ENCODE measurements at places on chromosomes 12 and 14.

- no peak for DNase-seq
These were observed 411.9 kb downstream of the TMEM121 start for GRCh38 chr14:105938055-105938863.

- no peak for DNase-seq
These were observed 14.6 kb downstream of the PSMD9 start for GRCh38 chr12:121903202-121903601.

DNA sequence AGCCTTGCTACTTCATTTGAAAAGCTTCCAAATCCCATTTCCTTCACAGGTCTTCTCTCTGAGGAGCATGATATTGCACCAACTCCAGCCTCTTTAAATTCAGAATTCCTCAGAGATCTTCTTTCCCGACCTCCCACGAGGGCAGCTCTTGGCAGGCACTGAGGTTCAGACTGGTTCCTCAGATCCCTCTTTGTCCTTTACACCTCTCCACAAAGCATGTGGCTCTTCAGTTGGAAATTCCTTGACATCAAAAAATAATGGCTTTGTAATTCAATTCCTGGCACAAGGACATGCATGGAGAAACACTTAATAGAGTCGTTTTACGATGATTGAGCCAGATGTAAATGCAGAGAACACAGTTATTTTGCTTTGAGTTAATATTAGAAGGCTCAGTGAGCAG lies 63.2 kb upstream of the TMX1 start:
- DNase-seq, result no peak

DNA sequence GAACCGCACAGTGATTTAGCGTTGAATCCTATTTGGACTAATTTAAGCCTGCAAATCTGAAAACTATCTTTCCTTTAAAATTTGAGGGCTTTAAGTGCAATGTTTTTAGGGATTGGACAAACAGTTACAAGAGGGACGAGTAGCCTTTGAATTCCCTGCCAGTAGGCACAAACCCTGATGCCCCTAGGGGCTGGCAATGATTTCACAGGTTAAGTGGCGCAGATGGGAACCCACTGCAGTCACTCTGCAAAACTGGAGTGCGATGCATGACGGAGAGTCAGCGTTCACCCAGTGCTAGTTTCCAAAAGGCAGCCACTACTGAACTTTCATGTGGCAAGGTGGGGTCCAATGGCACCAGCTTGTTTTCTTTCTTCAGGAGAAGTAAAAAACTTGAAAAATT lies 99.4 kb upstream of the FRMD6 start:
- no peak for DNase-seq

DNA sequence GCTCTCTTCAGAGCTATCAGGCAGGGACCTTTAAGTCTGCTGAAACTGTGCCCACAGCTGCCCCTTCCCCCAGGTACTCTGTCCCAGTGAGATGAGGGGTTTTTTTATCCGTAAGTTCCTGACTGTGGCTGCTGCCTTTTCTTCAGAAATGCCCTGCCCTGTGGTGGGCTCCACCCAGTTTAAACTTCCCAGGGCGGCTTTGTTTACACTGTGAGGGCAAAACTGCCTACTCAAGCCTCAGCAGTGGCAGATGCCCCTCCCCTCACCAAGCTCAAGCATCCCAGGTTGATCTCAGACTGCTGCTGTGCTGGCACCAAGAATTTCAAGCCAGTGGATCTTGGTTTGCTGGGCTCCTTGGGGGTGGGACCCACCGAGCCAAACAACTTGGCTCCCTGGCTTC lies 46.9 kb upstream of the SLC16A7 start:
- no peak for DNase-seq

GRCh38 chr12:113889891-113890581 lies 76.1 kb downstream of the RBM19 start:
- no peak for DNase-seq
